ENCODE measurements at places on chromosomes 5 and 9.
A peak's percentile ranks its signal among the peaks of the same experiment; 100 is the strongest.

- DNase-seq: no peak
Measured at GRCh38 chr9:75156858-75157257, 68.5 kb downstream of the OSTF1 start.

DNA sequence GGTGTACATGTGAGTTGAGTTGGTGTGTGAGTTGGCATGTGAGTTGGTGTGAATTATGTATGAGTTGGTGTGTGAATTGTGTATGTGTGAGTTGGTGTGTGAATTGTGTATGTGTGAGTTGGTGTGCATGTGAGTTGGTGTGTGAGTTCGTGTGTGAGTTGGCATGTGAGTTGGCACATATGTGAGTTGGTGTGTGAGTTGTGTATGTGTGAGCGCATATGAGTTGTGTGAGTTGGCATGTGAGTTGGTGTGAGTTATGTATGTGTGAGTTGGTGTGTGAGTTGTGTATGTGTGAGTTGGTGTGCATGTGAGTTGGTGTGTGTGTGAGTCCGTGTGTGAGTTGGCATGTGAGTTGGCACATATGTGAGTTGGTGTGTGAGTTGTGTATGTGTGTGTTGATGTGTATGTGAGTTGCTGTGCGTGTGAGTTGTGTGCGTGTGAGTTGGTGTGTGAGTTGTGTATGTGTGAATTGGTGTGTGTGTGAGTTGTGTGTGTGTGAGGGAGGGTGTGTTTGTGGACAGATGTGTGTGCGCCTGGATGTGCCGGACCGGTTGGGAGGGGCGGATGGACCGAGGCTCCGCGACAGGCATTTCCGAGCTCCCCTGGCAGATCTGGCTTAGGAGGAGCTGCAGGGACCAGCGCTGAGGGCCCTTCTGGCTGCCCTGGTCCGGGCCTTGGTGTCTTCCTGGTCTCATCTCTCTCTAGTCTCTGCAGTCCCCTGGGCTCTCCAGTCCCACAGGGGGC, 162.5 kb upstream of the IER5L start:
- no peak for DNase-seq

DNA sequence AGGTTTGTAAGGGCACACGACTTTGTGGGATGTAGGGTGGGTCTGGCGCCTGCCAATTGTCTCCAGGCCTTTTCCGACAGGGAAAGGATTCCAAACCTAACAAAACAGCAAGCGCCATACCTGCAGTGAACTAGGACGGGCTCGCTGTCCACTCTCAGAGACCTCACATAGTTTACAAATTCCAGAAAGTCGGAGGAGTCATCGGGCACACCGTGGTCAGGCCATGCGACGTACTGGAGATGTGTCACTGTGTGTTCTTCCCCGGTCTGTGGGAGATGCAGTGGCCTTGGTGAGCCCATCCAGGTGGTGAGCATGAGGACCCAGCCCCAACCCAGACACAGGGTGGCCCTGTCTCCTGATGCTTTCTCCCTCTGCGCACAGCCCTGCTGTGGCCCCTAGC, 61.3 kb upstream of the EPB41L4B start:
- DNase-seq: no peak

DNA sequence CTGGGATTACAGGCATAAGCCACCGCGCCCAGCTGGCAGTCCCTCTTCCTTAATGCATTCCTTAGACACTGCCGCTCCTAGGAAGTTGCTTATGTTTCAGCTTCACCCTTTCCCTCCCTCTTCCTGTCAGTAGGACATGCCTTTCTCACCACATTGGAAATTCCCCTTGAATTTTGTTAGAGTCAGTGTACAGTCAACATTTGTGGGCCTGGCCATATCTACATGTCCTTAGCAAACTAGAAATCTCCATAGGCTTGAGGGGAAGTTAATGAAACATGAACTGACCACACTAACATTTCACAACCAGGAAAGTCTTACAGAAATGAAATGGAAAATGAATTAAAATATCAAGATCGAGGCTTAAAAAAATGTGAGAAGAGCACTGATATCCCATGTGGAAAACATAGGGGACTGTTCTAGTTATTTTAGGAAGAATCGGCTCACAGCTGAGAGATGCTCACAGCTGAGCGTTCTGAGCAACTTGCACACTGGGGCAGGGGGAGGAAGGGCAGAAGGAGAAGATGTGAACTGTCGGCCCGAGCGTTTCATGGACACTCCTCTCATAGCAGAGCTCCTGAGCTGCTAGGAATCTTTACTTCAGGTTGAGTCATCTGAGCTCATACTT, 21.1 kb upstream of the LVRN start:
- peak; percentile 92 for DNase-seq

GRCh38 chr9:127844821-127845359, 9.6 kb downstream of the ENG start:
- DNase-seq: no peak

DNA sequence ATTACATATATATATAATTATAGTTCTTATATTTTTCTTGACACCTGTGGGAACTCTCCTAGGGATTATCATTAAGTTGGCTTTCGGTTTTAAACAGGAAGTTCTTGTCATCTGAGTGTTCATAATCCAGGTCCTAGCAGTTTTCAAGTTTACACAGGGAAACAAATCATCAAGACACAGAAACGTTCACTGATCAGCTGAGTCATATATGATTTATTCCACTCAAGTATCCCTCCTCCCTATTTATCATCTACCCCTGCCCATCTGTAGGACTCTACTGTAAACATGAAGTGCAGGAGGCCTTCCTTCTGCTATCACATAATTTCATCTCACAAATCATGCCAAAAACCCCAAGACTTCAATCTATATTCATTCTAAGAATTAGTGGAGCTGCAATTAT, 6.3 kb downstream of the SLC25A51 start:
- no peak for DNase-seq

- no peak for DNase-seq
Measured at GRCh38 chr5:146076028-146076427, 29.3 kb downstream of the PLAC8L1 start.

DNA sequence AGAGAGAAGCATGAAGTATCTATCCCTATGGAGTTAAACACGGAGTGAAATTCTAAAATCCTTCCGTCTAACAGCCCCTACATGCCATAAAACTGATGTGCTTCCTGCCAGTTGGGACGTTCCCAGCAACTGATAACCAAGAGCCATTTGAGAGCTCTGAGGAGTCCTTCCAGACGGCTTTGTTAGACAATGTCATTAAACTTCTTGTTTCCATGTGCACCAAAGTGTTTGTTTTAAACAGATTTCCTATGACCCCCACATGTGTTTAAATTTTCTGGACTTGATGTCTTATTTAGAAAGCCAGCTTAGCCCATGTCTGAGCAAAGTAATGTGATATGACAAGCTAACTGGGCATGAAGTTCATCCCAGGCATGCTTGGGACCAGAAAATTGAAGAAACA, 57.2 kb upstream of the LPAR1 start:
- DNase-seq: peak; percentile 10

DNA sequence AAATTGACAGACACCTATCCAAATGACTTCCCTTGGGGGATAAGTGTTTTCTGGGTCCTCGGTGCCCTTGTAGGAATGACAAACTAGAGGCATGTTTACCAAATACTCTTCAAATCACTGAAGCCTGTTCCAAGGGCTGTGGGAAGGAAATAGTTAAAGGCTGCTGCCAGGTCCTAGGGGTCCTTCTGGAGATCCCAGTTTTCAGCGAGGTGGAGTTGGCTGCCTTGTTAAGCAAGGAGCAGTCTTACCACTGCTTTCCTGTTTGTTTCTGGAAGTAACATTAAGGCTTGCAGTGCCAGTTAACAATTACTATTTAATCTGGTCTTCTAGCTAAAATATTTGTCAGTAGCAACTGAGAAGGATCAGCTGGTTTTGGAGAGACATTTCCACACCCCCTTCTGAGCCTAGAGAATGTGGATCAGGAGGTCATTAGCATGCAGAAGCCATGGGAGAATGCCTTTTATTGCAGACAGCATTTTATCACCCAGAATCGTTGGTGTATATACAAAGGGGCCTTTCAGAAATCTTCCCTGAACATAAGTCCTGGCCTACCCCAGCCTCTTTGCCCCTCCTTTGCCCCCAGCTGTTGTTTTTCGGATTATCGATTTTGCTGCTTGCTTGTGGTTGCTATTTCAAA, 238.8 kb downstream of the DMAC1 start:
- no peak for DNase-seq

DNA sequence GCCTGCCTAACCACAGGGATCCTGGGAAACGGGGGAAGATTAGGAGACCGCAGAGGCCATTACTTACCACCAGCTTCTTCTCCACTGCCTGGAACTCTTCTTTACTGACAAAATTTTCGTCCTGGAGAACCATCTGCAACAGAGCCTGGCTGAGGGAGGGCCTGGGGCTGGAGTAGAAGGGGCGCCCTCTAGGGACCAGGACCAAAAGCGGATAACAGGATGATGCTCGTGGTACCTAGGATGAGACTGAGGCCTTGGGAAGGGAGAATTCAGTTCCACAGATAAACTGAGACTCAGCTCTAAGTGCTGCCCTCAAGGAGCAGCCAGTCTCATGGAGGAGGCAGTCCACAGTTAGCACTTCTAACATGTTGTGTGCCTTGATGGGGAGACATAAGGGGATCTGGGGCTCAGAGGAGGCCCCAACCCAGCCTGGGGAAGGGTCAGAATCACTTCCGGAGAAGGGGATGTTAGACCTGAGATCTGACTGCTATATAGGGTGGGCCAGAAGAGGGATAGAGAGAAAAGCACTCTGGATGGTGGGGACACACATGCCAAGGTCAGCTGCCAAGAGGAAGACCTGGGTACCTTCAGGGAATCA, 1.2 kb downstream of the SPATA24 start:
- no peak for DNase-seq

DNA sequence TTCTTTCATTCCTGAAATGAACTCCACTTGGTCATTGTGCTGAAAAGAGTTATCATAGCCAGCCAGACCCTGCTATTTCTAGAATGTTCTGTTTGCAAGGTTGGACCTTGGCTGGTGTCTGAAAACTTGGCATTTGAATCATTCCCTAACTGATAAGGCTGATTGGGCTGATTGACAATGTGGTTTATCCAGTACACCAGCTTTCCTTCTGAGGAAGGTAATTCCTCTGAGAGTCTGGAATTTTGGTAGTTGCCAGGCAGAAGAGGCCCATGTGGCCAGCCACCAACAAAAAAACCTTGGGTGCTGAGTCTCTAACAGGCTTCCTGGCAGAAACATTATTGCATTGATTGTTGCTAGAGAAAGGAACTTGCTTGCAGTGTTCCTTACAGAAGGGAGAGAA, 15.3 kb downstream of the SEC61B start:
- no peak for DNase-seq

- DNase-seq: no peak
Measured at GRCh38 chr5:71700803-71701202, 18.3 kb upstream of the CARTPT start.

GRCh38 chr9:133488686-133489252, 9.9 kb upstream of the SLC2A6 start:
- DNase-seq: no peak

- peak; percentile 68 for DNase-seq
Measured at GRCh38 chr5:368183-369084, 46.9 kb downstream of the AHRR start.

GRCh38 chr9:68507130-68507805, 33.4 kb downstream of the TMEM252 start:
- DNase-seq: no peak

GRCh38 chr5:34708777-34709176, 52.6 kb downstream of the RAI14 start:
- DNase-seq: no peak
